ENCODE measurements at places on chromosomes 11 and 22. TPM values are rescaled to one million over a fixed set of nuclear protein-coding genes. Genes with fewer than 3 reads are reported as not detected.

GRCh38 chr11:69650081-69650831, 9.3 kb downstream of the CCND1 start:
- no peak for DNase-seq

Gene OR51B4
- 0.36 TPM for total RNA-seq

DNA sequence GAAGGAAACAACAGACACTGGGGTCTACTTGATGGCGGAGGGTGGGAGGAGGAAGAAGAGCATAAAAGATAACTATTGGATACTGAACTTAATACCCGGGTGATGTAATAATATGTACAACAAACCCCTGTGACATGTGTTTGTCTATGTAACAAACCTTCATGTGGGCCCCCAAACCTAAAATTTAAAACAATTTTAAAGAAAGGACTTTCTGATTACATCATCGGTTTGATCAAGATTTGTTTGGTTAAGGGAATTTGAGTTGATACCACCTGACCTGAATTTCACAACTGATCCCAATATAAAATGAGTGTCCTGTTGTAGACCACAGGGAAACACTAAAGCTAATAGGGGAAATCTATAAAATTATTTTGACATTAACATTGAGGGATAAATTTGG, 34.3 kb downstream of the APIP start:
- DNase-seq, result no peak

Gene CEP164
- 35.1 TPM for total RNA-seq

Gene SHANK3
- total RNA-seq, result 6.4 TPM

GRCh38 chr11:23644443-23644842, 784.2 kb upstream of the CCDC179 start:
- no peak for DNase-seq

- DNase-seq, result no peak
These were observed 5.3 kb downstream of the OMP start for GRCh38 chr11:77107950-77108349.

DNA sequence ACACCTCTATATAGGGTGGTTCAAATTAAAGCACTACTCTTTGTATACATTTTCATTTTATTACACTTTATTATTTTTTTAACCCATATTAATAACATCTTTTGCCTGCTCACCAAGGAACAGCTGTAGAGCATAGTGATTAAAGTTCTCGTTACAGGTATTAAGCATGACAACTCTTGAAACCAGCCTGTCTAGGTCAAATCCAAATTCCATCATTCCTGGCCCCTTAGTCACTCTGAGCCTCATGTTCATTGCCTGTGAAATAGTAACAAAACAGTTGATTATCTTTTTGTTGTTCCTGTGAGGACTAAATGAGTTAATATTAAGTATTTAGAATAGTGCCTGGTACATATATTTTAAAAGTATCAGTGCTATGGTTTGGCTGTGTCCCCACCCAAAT, 334.5 kb downstream of the RAB38 start:
- DNase-seq, result no peak

- no peak for DNase-seq
These were observed 14.6 kb downstream of the FAM83F start for GRCh38 chr22:40009292-40009774.

- DNase-seq, result no peak
These were observed 4.4 kb downstream of the OR6M1 start for GRCh38 chr11:123801765-123802164.

DNA sequence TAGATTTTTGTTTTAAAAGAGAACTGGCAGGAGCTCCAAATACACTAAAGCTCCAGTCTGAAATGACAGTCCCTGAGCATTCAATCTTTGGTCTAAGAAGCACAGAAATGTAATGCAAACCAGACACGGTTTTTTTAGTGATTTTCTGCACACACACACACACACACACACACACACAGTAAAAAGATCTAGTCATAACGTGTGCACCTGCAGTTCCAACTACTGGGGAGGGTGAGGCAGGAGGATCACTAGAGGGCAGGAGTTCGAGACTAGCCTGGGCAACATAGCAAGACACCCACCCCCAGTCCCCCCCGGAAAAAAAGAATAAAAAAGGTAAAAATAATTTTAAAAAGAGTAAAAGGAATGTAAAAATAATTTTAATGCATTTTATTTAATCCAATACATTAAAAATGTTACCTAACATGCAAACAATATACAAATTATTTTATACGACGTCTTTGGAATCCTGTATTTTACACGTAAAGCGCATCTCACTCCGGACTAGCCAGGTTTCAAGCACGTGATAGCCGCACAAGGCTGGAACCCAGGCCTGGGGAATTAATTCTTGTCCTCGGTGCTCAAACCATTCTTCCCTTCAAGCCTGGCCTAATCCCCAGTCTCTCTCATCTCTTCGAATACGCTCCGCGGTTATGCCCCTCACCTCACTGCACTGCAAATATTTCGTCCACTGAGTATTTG, 762 bp upstream of the TBC1D22A start:
- DNase-seq, result no peak

- DNase-seq, result no peak
These were observed 6.3 kb downstream of the TMEM121B start for GRCh38 chr22:17114898-17115235.

DNA sequence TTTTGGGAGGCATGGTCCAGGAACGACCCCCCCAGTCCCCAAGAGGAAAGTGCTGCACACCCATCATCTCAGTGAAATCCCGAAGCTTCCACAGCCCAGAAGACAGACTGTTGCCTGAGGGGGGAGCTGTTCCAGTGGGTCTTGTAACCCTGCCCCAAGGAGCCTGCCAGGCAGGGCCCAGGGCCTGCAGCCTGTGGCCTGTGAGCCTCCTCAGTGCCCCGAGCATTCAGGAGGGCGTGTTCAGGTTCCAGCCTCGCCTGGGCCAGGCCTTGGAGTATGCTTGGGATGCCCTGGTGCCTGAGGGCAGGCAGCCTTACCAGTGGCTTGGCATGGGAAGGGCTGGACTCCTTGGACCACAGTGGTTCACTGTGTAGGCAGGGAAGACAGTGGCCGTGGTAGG, 18.0 kb upstream of the CABP2 start:
- no peak for DNase-seq

GRCh38 chr11:46207270-46207669, 70.2 kb upstream of the CREB3L1 start:
- no peak for DNase-seq

GRCh38 chr11:100177651-100178050, 509.4 kb upstream of the ARHGAP42 start:
- DNase-seq, result no peak

Gene P2RY6
- total RNA-seq, result 0.27 TPM

DNA sequence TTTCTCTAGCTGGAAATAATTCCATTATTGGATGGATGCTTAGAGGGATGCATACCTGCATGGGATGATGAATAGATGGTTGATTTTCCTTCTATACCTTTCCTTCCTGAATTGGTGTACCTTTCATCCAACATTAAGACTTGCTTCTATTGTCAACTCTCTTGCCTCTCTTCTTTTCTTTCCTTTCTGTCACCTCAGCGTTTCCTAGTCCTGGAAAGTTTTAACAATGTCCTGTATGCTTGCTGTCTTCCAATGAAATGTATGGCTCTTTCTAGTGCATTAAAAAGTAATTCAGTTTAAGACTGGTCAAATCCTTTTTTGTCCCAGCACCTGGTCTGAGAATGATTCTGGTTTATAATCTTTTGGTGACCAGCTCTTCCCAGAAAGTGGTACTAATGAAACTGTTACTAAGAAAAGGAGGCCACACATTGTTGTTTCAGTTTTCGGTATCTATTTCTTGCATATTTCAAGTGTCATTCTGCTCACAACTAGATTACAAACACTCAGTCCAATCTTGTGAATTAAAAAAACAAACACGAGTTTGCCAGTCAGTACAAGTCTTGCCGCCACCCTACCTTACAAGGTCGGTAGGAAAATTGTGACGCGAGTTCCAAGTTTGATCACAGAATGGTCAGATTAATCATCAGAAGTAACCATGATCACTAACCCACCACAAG, 8.0 kb downstream of the POU2AF1 start:
- no peak for DNase-seq

Gene HSCB
- 4.1 TPM for total RNA-seq

Gene OOSP1
- total RNA-seq, result not detected

Gene GPR152
- total RNA-seq, result not detected

Gene DDX6
- 237 TPM for total RNA-seq

DNA sequence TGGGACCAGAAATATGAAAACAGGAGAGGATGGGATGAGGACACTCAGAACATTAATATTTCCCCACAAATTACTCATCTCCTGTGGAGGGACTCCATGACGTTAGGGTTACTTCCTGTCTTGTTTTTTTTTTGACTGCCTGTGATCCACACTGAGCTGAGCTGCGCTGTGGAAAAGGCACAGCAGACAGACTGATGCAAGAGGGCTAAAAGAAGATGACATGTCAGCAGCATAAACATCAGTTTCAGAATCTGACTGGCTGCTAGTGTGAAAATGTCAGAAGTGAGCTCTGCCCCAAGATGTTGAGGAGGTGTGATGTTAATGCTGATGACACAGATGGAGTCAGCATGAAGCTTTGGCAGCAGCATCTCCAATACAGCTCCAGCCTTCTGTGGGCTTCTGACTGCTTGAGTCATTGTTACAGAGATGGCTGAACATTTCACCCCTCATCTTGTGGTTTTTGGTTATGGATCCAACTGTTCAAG, 286.8 kb downstream of the BLID start:
- DNase-seq, result no peak

DNA sequence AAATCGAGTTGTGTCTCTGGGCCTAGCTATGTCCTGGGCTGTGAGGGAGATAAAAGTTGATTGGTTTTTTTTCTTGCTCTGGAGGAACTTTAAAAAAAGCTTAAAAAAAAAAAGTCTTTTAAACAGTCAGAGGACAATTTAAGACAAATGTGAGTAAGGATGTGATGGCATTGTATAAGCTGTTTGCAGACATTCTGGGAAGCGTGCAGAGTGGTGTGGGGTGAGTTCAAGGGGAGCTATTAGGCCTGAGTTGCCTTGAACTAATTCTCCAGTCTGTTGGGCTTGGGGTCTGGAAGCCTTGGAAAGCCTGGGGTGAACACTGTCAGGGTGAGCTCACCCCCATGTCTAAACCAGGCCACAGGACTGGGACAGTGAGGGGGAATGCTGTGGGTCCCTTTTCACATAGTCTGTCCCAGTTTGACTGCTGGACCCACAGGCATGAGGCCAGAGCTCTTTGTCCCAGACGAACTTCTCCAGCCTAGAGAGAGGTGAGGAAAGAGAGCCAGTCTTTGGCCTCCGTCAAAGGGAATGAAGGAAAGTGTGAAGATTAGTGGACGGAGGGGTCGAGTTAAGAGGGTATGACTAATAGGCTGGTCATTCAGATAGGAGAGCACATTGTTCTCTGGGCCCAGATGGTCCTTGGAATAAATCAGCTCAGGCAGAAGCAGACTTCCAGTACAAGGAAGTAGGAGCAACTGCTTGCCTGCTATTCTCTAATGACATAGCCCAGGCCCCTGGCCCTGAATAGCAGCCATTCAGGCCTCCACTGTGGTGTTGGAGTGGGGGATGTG, 76.4 kb upstream of the NNMT start:
- no peak for DNase-seq

- no peak for DNase-seq
These were observed 953 bp upstream of the PACS1 start for GRCh38 chr11:66068923-66069714.

Gene BLID
- total RNA-seq, result 7.5 TPM

GRCh38 chr11:109236188-109236587, 185.8 kb upstream of the C11orf87 start:
- no peak for DNase-seq

DNA sequence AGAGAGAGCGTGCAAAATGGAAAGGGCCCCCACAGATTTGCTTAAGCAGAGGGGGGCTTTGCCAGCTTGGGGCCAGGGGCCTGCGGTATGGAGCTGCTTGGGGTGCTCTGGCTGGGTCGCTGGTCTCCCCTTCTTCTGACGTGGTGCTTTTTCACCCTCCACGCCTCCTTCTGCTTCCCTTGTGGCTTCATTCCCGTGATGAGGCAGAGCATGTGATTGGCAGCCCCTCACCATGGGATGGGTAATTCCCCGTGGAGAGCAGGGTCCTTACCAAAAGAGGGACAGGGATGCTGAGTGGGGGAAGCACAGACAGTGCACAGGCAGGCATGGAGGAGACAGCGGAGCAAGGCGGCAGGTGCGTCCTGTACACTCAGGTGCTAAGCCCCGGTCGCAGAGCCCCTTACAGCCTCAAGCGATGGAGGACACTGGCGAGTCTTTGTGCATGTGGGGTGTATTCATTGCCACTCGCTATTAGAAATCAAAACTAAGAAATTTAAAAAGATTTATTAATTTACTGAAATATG, 19.9 kb upstream of the GRAMD4 start:
- no peak for DNase-seq

GRCh38 chr11:18588297-18589252, at the start of gene UEVLD:
UEVLD (minus strand) TSS chr11:18588734; CDS start chr11:18588654, 80 bp downstream.
- peak; percentile 91 for DNase-seq

Gene LINC01488
- not detected for total RNA-seq

- DNase-seq, result no peak
These were observed 45.8 kb downstream of the LMO1 start for GRCh38 chr11:8217926-8218325.

Gene TIGD3
- 2.5 TPM for total RNA-seq

DNA sequence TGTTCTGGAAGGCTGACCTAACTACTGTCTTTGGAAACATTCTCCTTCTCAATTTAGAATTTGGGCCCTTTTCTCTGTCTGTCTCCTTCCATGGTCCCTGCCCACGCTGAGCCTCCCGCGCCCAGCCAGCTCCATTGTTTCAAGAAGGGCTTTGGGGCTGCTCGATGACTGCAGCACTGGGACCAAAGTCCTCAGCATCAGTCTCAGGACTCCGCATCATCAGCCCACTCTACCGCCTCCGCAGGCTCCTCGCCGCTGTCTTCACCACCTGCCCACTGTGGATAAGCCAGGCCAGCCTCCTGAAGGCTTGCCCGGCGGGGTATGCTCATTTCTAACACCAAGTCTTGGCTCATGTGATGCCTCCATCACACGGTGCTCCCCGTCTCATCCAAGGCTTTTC, 81.3 kb downstream of the ZBTB16 start:
- DNase-seq, result no peak

- no peak for DNase-seq
These were observed 15.4 kb downstream of the TCIRG1 start for GRCh38 chr11:68053981-68054812.

Gene LYVE1
- total RNA-seq, result 15.2 TPM

- DNase-seq, result peak; percentile 36
These were observed 72.6 kb downstream of the HIPK3 start for GRCh38 chr11:33329705-33330329.

Gene PVALB
- total RNA-seq, result 0.91 TPM

GRCh38 chr22:25853078-25853477, 111.1 kb downstream of the MYO18B start:
- no peak for DNase-seq

Measured in cerebellum (tissue), 4 donors.